ENCODE measurements at places on chromosomes 3 and 15.

- DNase-seq: no peak
Observed at GRCh38 chr3:107394502-107394901, 17.3 kb downstream of the CCDC54 start.

DNA sequence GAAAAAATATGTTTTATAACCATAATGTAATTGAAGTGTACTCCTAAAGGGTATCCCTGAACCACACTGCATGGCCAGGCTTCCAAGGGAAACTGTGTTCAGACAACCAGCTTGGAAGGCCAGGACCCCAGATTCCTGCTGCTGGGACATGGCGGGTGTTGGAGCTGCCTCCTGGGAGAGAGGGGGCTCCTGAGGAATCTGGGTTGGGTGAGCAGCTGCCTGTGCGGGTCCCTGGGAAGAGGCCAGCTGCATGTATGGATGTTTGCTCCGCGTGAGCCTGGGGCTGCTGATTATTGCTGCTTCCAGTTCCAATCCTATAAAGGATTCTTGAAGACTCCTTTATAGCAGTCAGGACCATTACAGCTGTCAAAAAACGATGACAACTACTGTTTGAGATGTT is 348.6 kb upstream of the ICE2 start:
- DNase-seq: no peak

DNA sequence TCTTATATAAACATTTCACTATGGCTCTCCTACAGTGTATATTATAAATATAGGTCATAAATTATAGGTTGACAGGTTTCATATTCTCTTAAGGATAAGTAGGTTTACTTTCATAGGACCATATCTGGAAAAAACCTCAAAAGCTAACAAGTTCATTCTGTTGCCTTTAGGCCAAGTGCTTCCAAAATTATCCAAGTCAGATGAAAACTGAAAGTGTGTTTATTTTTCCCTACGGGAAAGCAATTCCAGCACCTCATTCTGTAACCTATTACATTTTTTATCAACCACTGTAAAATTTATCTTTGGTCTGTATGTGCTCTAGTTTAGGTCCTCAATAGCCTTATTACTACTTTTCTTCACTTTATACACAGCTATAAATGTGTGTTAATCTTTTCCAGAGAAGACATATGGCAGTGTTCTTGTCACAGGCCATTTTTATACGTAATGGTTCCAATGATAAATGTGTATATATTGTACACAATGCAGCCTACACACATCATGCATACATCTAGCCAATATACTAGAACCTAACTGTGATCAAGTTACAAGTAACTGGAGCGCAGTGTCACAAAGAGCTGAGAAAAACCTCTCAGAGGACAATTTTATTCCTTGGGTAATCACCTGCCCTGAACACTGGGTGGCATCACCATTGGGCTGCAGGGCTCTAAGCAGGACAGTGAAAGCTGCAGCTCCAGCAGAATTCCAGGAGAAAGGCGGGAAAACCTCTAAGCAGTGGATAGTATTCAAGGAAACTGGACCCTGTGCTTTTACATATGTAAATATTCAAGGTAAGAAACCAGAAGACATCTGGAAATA is 251.3 kb downstream of the CTNNB1 start:
- no peak for DNase-seq

- DNase-seq: no peak
Observed at GRCh38 chr15:95262866-95263564, 1031.7 kb downstream of the MCTP2 start.

DNA sequence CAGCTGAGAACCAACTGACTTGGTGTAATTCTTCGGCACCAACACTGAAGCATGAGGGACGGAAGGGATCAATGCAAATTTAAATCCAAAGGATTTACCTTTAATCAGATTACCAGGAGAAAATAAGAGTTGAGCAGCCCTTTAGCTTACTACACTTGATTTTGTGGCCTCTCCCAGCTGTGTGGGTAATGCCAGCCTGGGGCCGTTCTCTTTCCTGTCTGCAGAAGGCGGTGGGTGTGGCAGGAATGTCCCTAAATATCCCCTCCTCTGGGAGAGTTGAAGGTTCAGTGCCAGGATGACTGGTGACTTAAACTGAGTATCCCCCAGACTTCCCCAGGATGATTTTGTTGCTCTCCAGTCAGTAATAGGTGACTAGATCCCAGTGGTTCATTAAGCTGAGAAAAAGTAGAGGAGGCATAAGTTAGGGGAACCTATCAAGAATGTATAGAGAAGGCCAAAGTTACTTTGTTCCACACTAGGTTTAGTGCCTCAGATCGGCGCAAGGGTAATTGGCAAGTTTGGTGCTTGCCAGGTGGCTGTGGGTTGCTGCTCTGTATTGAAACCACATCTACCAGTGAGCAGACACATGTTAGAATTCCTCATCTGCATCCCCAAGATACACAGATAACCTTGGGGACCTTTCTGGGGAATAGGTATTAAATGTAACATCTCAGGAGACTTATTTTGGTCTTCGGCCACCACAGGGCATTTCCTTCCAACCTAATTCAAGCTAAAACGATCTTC is 23.1 kb downstream of the MAPKBP1 start:
- no peak for DNase-seq

- no peak for DNase-seq
Observed at GRCh38 chr3:4587061-4587837, 94.1 kb downstream of the ITPR1 start.

- DNase-seq: no peak
Observed at GRCh38 chr15:36726224-36726623, 146.8 kb downstream of the CDIN1 start.

GRCh38 chr15:89817701-89818280 is 3.1 kb upstream of the ANPEP start:
- no peak for DNase-seq

- DNase-seq: no peak
Observed at GRCh38 chr15:74041777-74042435, 40.4 kb downstream of the GOLGA6A start.

DNA sequence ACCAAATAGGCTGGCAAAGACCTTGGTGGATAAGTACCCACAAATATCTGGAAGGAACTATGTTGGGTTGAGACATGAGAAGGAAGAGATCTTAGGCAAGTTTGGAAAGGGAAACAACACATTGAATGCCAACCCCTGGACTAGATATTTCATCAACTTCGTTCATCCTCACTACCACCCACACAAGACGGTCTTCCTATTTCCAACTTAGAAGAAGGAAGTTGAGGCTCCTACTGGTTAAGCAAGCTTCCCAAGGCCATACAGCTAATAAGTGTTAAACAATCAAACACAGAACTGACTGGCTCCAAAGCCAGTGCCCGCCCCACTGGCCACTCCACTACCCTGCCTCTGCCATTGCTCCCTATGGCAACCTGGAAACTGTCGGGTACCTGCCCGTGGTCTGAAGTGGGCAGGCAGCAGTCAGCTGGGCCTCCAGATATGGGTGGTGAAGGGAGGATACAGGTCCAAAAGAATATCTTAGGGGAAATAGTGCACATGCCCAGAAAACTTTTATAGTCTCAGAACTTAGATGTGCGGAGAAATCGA is 94.9 kb downstream of the LIPC start:
- DNase-seq: no peak

DNA sequence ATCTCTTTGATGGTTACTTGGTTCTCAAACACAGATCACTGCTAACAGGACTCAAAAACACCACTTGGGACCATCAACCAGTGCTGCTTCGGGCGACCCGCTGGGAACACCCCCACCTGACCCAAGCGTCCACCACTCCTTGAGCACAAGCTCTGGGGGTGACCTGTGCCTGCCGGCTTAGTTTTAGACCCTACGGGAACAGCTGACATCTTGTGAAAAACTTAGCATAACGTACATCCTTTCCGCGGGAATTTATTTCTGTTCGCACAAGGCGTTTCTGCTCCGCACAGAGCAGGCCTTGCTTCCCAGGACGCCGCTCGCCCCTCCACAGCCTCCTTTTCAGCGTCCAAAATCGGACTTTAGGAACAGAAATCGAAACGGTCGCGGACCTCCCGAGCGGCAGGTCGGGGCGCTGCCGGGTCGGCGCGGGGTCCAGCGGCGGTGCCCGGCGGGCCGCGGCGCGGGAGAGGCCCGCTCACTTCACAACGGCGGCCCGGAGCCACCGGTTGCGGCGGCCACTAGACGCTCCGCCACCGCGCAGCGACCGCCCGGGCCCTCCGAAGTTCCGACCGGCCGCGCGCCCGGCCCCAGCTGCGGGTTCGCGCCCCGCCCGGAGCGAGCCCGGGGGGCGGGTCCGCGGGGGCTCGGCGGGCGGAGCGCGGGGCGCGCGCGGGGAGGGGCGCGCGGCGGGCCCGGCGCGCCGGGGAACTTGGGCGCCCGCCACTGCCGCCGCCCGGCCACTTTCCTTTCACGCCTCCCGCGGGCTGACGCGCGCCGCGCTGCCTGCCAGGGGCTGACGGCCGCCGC is 959 bp downstream of the SFMBT1 start:
- peak; percentile 63 for DNase-seq

DNA sequence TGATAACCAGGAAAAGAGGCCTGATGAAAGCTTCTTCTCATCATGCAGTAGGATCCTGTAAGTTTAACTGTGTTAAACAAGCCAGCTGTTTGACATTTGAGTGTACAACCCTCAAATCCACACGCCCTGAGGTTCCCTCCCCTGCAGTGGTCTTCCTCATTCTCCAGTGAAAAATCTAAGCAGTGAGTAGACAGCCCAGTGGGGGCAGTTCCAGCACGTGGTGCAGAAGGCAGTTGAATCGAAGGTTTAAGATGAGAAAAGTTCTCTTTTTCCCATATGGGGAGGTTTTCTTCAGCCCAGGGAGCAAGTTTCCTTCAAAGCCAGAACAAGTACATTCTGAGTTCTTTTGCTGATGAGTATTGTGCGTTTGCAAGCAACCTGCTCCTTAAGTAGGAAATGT is 174.5 kb downstream of the NR2F2 start:
- no peak for DNase-seq

- no peak for DNase-seq
Observed at GRCh38 chr3:176219970-176220369, 977.3 kb downstream of the TBL1XR1 start.

Measured in activated T-helper 1 cell treated with Interleukin-2 at 50 U/mL for 16 hours (primary cell).